Stimulated activated CD4-positive, alpha-beta T cell treated with anti-CD3 and anti-CD28 coated beads, Interleukin-15, amount 100 ng/mL, for 1 hour (primary cell): ENCODE measurements at places on chromosomes 1 and 21.

DNA sequence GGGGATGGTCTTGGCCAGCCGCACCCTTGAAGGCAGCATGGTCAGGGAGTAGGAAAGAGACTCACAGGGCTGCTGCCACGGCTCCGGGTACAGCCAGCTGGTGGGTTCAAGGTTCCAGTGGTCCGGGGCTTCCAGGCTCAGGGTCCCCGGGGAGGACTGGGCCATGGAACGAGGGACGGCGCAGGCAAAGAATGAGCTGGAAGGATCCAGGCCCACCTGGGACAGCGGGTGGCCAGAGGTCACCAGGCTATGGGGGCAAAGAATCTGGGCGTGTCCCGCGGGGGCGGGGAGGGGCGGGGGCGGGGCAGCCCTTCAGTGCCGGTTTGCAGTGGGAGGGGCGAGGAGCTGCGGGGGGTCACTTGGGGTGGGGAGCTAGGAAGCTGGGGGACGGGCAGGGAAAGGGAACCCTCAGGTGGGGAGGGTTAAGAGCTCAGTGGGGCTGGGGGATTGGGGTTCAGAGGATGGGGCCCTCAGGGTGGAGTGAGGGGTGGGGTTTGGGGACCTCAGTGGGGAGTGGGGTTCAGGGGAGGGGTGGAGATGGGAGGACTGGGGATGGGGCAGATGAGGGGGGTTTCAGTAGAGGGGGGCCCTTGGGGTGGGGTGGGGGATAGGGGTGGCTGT is at the start of gene DNMT3L:
TSS of gene DNMT3L (minus strand) at position 223 of the 621 bp plus-strand sequence. CDS start 638 bp downstream, outside the sequence.
- DNase-seq = no peak

- no peak for DNase-seq
Observed at GRCh38 chr1:57254022-57254421, 169.8 kb downstream of the DAB1 start.

- DNase-seq = no peak
Observed at GRCh38 chr1:160429702-160430535, 29.6 kb downstream of the VANGL2 start.

GRCh38 chr1:35692317-35692716 is 26.4 kb downstream of the C1orf216 start:
- DNase-seq = no peak

- no peak for DNase-seq
Observed at GRCh38 chr1:15637826-15638225, 20.6 kb downstream of the DDI2 start.

GRCh38 chr1:205600085-205600484 is 31.7 kb downstream of the ELK4 start:
- DNase-seq = no peak

DNA sequence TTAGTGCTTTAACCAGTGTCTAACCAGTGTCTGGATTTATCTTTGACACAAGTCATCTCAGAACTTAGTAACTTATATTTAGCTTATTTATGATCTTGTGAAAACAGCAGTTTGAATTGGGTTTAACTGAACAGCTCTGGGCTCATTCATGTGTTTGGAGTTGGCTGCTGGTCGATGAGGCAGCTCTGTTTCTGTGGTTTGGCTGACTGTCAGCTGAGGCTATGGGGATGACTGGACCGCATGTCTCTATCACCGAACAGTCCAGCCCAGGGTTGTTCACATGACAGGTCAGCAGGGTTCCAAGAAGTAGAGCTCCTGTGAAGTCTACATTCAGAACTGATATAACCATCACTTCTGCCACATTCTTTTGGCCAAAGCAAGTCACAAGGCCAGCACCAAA is 29.1 kb upstream of the C21orf91 start:
- no peak for DNase-seq

DNA sequence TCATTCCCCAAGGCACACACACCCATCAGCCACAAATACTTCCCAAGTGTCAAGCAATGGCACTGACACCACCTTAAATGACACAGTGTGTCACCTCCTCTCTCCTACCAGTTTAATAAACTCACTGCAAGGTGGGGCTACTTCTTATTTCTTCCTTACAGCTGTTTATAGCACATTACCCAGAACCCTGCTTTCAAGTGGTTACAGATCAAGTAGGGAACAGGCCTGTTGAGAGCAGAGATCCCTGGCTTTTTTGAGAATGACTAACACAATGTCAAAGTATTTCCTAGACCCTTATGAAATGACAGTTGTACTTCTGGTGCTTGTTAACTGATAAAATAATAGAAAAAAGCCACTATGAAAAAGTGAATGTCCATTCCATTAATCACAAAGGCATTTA is 19.8 kb downstream of the ZBTB17 start:
- no peak for DNase-seq

DNA sequence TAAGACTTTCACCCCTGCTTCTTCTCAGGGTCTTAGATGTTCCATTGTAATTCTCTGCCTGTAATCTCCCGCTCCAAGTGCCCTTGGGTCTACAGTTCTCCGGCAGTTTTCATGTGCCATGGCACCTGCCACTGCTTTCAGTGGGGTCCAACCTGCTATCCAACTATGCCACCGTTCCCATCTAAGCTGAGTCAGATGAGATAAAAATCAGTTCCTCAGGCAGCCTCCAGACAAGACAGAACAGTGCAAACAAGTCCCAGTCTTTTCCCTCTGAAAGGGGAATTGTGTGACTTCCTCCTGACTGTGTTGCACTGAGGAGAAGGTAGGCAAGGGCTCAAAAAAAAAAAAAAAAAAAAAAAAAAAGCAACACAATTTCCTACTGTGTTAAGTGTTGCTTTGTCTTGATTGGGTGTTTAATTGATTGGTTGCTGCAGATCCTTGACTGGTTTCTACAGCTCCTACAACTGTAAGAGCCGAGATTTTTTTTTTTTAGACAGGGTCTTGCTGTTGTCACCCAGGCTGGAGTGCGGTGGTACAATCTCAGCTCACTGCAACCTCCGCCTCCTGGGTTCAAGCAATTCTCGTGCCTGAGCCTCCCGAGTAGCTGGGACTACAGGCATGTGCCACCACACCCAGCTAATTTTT is 50.7 kb downstream of the EBNA1BP2 start:
- DNase-seq = no peak
